ENCODE measurements at places on chromosomes 6 and 20. TPM values are rescaled to one million over a fixed set of nuclear protein-coding genes. Genes with fewer than 3 reads are reported as not detected.

- no peak for DNase-seq
These were observed 91.3 kb upstream of the HEY2 start for GRCh38 chr6:125658136-125658535.

- DNase-seq, result no peak
These were observed 31.2 kb downstream of the MUC22 start for GRCh38 chr6:31041372-31041974.

DNA sequence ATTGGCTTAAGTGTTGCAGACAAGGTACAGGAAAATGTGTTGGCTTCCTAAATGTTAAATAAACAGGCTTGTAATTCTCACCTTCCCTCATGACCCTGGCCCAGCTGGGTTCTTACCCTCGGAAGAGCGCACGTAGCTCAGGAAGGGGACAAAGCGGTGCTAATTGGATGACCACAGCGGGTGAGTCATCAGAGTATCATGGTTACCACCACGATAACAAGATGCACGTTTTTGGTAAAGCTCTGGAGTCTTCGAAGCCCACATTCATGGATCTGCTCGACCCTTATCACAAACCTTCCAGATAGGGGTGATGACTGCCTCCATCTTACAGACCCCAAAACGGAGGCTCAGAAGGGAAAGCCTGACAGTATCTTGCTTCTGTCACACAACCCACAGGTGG is 32.8 kb downstream of the APCDD1L start:
- no peak for DNase-seq

The RUNX2 gene
- 4.7 TPM for total RNA-seq

The WFDC12 gene
- not detected for total RNA-seq
